ENCODE measurements at places on chromosomes 5 and 9.

GRCh38 chr9:73869264-73869663 lies 627.9 kb upstream of the RORB start:
- DNase-seq = no peak

DNA sequence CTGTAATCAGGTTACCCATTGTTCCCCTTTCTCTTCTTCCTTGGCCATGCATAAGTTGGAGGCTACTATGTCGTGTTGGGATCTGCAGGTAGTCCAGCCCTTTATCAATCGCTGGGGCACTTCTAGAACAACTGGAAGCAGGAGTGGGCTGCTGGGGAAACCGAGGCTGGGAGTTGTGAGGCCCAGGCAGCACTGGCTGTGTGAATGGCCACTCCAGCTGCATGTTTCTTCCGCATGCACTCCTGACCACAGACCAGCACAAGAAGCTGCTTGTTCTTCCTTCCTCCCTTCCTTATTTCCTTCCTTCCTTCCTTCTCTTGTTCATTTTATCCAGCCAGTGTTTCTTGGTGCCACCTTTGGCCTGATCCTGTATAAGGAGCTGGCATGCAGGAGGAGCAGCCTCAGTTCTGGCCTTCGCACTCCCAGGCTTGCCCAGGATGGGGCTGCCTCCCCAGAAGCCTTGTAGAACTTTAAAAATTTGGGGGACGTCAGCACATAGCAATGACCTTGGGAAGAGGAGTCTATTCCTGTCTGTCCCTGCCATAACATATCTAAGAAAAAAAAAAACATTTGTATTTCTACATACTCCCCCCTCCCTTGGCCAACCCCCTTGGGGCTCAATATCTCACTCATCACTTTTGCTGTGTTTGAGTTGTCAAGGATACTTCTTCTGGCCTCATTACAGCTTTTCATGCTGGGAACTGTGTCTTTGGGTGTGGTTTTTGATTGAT lies 20.8 kb upstream of the CXCL14 start:
- no peak for DNase-seq

DNA sequence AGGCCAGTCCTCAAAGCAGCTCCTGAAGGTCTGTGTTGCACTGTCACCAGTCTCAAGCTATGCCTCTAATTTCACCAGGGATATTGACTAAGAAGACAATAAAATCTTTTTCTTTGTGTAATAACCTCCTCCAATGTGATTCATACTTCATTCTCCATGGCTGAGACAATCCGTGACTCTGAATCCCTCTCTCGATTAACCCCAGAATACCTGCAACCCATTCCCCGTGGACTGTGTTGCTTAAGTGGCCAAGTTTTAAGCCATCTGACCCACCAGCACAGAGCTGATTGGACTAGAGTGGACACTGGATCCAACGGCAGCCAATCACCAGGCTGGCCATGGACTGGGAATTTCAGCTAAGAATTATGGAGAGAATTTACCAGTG lies 5.4 kb upstream of the CCIN start:
- DNase-seq = peak; percentile 64

GRCh38 chr5:132277971-132278853 lies 16.0 kb upstream of the SLC22A4 start:
- no peak for DNase-seq

DNA sequence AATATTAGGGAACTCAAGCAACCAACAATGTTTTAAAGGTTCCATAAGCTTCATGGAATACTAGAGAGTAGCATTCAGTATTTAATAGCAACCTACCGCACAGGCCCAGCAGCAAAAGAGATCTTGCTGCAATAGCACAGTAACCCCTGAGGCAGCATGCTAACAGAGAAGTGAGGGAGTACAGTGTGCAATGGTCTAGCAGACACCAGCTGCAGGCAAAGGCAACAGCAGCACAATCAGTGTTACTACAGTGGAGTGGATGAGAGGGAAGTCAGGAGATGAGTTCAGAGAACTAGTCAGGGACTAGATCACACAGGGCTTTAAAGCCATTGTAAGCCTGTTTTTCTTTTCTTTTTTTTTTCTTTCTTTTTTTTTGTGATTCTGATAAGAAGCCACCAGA lies 2.8 kb downstream of the TICAM2 start:
- DNase-seq = peak; percentile 61

- no peak for DNase-seq
Measured at GRCh38 chr5:38119836-38120235, 138.5 kb upstream of the EGFLAM start.

- DNase-seq = no peak
Measured at GRCh38 chr5:43312699-43313034, 545 bp downstream of the HMGCS1 start.

DNA sequence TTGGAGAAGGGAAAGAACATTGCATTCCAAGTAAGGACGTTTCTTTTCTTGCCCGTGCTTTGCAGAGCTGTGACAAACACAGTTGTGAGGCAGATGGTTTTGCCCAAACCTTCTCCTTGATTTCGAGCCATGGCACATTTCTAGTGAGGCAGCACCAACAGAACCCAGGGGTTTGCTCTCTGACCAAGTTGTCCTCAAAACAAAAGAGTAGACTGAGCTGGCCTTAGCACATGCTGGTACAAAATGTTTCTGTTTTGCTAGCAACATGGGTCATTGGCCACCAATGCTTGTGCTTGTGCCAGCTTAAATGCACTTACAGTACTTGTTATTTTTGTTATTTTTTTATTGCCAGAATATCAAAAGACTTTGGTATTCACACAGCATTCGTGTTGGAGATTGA lies 328.8 kb downstream of the GADD45G start:
- DNase-seq = no peak

DNA sequence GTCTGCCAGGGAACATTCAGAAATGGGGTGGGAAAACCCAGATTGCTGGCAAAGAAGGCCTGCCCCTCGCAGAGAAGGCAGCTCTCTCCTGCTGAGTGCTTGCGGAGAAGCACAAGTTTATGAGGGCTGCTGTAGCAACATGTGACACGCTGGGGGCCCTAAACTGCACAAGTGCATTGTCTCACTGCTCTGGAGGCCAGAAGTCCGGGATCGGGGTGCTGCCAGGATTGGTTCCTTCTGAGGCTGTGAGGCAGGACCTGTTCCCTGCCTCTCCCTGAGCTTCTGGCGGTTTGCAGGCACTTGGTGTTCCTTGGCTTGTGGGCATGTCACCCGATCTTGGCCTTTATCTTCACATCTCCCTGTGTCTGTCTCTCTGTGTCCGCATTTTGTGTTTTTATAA lies 75.6 kb upstream of the NEURL1B start:
- DNase-seq = no peak

DNA sequence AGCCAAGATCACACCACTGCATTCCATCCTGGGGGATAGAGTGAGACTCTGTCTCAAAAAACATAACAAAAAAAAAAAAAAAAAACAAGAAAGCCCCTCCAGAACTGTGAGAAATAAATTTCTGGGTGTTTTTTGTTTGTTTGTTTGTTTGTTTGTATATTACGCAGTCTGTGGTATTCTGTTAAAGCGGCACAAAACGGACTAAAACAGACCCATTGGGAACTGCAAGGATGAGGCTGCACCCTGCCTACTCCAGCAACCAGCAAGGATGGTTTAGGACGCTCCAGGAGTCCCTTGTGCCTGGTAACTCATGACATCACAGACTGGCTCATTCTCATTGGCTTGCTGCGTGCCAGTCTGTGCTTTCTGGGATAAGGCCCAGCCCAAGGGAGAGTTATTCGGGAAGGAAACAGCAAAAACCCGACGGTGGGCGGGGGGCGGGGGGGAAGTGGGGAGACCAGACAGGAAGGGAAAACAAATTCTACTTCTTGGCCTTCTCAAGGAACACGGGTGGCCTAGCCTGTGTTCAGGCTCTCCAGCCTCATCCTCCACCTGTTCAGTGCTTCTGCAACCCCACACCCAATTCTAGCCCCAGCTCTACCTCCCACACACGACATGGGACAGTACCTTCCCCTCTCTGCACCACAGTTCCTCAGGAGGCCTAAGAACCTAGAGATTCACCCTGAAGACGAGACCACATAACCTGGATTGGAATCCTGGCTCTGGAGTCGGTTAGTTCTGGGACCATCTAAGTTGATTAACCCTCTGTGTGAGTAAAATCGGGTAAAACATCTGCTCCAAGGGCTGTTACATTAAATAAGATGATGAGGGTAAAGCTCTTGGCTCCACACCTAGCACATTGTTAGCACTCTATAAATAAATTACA lies 2.8 kb downstream of the CD74 start:
- DNase-seq = peak; percentile 97

DNA sequence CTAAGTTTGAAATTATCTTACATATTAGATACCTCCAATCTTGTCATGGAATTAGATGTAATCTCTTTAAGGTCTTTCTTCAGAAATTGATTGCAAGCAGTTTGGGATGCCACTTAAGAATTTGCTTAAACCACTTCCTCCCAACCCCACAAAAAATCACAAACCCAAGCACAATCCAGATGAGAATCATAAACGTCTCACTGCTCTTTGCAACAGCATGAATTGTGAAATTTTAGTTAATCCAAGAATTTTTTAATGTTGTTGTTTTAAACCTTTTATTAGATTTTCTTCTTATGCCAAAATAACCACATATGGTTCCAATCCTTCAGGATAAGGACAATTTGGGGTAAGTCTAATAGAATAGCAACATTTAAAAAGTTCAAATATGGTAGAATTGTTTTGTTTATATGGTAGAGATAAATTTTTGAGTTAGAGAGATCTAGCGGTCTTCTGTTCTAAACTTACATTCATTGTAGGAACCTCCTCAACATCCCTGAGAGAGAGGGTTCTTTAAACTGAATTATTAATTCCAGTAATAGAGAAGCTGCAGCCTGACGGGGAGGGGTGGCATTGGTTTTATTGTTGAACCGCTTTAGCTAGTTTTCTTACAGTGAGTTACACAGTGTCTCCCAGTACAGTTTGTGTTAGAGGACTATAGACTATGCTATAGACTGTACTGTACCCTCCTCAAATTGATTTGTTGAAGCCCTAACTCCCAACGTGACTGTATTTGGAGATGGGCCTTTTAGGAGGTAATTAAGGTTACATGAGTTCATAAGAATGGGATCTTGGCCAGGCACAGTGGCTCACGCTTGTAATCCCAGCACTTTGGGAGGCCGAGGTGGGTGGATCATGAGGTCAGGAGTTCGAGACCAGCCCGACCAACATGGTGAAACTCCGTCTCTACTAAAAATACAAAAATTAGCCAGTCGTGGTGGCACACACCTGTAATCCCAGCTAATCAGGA lies 24.8 kb upstream of the IL6ST start:
- peak; percentile 45 for DNase-seq

DNA sequence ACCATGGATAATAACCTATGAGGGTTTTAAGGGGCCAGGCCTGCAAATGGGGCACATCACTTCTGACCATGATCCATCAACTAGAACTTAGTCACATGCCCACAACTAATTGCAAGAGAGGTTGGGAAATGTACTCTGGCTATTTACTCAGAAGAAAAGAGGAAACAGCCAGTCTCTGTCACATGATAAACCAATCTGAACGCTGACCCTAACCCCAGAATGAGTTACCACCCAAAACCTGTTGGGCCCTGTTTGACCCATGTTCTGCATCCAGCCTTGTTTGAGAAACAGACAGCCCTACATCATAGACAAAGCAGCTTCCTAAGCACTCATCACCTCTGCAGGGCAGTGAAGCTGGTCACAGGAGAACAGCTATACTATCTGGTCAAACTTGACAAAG lies 5.8 kb downstream of the MACROH2A1 start:
- DNase-seq = no peak

- no peak for DNase-seq
Measured at GRCh38 chr5:67896311-67896929, 319.1 kb upstream of the PIK3R1 start.

GRCh38 chr9:107707915-107708441 lies 218.4 kb upstream of the KLF4 start:
- DNase-seq = peak; percentile 45

- DNase-seq = no peak
Measured at GRCh38 chr9:29068461-29068860, 1495.2 kb upstream of the C9orf72 start.

DNA sequence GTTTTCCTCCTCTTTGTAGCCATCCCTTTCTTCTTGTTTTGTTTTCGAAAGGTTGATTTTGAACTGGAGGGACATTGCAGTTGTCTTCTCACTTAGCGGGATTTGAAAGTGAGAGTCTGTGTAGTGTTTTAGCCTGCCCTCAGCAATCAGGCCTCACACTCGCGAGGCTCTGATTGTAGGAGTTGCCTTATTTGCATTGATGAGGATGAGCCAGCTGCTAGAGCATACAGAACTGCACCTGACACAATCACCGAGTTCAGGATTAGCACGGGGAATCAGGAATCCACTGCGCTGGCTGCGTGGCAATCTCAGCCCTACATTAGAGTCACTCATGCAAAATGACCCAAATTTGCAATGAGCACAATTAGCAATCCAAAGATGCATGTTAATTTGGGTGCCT lies 122.5 kb upstream of the TMEM161B start:
- no peak for DNase-seq

- DNase-seq = no peak
Measured at GRCh38 chr5:127898551-127899213, 184.9 kb upstream of the SLC12A2 start.

GRCh38 chr5:18920966-18921365 lies 1067.0 kb downstream of the CDH18 start:
- no peak for DNase-seq

DNA sequence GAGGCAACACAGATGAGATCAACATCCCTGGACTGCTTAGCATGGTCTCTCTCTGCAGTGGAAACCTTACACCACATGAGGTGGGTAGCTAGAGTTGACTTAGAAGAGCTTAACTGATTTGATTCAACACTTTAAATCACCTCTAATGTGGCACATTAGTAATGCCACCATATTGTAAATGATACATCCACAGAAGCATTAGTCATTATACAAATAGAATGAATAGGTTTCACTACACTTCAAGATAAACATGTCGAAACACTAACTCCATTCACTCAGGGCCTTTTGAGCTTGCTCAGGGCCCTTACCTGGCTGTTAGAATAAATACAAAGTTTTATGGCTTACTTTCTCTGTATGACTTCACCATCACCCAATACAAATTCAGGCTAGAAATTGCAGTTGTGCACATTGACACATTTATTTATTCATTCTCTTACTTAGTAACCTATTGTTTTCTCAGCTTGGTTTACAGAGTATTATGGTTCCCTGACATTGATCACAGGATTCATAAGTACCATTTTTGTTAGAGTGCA lies 9.3 kb upstream of the SMAD5 start:
- DNase-seq = no peak

DNA sequence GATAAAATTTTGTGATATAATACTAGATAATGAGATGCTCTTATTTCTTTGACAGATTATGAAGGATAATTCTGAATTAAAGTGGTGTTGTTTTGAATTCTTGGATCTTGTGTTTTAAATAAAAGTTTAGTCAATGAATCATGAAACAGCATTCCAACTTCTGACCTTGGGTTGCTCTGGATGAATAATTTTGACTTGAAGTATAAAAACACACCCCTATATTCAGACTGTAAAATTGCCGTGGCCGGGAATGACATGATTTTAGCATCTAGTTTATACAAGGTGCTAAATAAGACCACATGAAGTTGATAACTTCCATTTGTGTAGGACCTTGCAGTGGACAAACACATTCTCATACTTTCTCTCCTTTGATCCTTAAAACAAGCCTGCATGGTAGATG lies 67.2 kb upstream of the DAP start:
- peak; percentile 47 for DNase-seq

All from AG20443 (cell line).